GM10248 (cell line): ENCODE measurements at places on chromosomes 4 and X.

- no peak for DNase-seq
Observed at GRCh38 chr4:173924561-173924960, 358.9 kb downstream of the FBXO8 start.

DNA sequence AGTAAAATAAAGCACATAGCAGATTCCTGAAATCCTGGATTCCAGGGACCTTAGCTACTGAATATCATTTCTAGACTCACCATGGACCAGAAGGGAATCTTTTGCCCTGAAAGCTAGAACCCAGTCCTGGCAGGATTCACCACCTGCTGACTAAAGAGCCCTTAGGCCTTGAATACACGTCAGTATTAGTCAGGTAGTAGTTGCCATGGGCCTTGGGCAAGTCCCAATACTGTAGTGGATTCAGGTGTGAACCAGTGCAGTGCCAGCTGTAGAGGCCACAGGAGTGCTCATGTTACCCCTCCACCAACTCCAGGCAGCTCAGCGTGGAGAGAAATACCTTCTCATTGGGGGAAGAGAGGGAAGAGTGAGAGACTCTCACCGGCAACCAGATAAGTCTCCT is 64.1 kb upstream of the UBQLN2 start:
- DNase-seq: no peak

GRCh38 chr4:87316961-87317360 is 5.7 kb downstream of the HSD17B13 start:
- no peak for DNase-seq

- no peak for DNase-seq
Observed at GRCh38 chr4:156596706-156597329, 374.8 kb downstream of the PDGFC start.

GRCh38 chr4:123106747-123107146 is 184.3 kb upstream of the NUDT6 start:
- no peak for DNase-seq

- no peak for DNase-seq
Observed at GRCh38 chr4:145954924-145955339, 16.3 kb upstream of the ZNF827 start.

- DNase-seq: no peak
Observed at GRCh38 chrX:130705591-130705990, 197.4 kb downstream of the ENOX2 start.

DNA sequence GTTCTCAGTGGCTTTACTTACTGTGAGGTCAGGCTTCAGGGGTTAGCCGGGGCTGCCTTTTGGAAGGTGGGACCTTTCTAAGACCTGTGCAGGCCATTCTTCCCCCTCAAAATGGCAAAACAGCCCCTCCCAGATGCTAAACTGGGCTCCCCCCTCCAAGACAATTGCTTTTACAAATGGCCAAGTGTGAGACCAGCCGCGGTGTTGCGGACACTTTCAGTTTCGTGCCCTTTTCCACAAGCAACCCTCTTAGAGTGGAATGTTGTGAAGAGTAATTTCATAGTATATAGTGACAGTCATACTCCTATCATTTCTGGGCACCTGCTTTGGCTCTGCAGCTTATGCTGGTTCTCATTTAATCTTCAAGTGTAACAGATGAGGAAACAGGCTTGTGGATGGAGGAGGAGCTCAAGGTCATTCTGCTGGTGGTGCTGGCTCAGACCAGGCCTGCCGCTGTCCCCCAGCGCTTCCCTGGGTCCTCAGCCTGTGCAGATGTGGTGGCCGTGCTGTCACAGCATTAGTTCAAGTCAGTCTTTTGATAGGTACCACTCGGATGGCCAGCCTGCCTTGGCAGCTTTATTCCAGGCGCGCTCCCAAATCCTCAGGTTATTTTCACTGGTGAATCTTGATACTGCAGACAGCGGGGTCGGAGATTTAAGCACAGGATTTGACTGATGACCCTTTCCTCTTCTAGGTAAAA is 55.0 kb upstream of the TADA2B start:
- no peak for DNase-seq

- DNase-seq: no peak
Observed at GRCh38 chrX:39779952-39780783, 317.6 kb downstream of the BCOR start.

GRCh38 chr4:175813204-175813603 is 1.1 kb upstream of the GPM6A start:
- no peak for DNase-seq

DNA sequence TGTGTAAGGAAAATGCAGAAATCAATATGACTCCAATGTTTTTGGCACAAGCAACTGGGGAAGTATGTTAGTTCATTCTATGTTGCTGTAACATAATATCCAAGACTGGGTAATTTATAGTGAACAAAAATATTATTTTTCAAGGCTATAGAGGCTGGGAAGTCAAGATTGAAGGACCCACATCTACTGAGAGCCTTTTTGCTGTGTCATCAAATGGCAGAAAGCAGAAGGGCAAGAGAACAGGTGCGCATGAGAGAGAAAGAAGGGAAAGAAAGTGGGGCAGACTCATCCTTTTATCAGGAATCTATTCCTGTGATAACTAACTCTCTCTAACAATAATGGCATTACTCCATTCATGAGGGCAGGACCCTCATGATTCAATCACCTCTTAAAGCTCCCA is 237.2 kb downstream of the FAT4 start:
- DNase-seq: no peak

DNA sequence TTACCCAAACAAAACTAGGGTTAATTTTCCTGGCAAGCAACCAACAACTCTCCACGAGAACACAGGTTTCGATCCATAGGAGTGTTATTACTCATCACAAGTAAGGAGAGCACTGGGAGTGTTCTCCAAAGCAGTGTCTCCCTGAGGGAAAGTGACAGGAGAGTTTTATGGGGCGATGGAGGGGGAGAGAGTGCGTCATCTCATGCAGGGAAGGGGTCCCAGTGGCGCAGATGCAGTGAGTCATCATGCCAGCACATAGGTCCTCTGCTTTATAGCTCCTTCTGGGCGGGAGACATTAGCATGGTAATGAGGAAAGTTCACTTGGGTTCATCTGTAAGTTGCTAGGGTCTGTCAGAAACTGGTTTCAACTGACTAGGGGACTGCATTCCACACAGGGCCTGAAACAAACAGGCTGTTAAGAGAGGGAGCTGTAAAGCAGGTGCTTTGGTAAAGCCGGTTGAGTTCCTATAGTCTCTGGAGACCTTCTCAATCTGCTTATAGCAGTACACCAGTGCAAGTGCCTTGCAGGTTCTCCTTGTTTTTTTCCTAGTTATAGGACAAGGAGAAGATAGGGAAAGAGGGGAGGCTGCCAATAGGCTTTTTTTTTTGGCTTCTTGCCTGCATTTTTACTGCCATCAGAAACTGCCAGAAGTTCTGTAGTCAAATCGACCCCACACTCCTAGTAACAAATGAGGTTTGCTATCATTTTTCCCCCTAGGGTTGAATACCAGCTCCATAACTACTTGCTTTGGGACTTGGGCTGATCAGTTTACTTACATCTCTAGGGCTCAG is 12.8 kb upstream of the BOD1L1 start:
- no peak for DNase-seq

DNA sequence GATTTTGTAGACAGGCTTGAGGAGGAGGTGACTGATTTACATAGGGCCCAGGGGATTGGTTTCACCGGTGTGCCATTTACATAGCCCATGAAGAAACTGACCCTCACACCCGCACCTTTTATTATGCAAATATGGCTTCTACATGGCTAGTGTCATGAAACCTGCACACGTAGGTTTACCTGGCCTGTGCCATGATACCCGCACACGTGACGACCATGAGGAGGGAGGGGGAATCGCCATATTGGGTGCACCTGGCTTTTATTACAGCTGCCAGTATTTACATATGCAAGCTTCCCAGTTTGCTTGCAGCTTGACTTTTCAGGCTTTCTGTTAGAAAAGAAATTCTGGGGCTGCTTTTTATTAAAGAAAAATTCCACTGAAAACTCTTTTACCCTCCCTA is 359.7 kb downstream of the ADAM29 start:
- DNase-seq: no peak

DNA sequence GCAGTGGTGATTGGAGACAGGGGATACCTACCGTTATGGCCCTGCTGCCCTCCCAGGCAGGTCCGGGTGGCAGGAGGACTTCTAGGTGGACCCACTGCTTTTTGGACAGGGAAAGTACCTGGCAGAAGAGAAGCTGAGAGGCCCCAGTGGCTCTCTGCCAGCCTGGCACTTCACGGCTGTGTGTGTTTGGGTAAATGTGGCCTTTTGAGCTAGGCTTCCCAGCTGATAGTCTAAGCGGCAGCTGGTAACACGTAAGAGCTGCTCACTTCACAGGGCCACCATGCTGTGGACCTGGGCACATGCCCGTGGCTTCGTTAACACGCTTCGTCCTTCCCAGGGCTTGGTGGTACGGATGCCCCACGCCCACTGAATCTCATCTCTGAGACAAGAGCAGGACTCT is 92.0 kb upstream of the CLCN4 start:
- no peak for DNase-seq

DNA sequence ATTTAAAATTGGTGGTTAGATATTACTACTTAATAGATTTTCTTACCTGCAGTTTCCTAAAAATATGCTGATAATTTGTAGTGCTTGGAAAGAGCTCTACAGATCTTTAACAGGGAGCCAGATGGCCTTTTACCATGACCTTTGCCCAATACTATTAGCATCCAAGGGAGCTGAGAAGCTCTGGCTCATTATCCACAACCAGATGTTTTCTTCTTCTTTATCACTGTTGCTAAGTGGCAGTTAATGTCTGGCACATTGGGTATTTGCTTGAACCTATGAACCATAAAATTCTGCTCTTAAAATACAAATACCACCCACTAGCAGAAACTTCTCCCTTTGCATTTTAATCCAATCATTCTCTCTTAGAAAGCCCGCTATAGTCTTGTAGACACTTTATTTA is 1480.3 kb downstream of the C4orf33 start:
- no peak for DNase-seq
